ENCODE measurements at places on chromosomes 2 and 18.

DNA sequence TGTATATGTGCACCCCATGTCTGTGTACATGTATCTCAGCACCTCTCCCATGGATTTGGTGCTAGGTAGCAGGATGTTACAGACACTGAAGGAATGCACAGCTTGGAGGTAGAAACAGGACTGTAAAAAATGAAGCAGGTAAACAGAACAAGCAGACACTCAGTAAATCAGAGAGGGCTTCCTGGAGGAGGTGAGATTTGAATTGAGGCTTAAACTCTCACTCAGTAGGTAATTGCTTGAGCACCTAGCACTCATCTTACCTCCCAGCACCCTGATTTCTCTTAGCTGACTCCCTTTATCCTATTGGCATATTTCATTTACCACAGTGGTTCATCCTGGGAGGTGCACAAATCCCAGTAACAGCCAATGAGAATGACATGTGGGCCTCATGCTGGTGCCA, 537.9 kb upstream of the RAB6C start:
- DNase-seq, result no peak

DNA sequence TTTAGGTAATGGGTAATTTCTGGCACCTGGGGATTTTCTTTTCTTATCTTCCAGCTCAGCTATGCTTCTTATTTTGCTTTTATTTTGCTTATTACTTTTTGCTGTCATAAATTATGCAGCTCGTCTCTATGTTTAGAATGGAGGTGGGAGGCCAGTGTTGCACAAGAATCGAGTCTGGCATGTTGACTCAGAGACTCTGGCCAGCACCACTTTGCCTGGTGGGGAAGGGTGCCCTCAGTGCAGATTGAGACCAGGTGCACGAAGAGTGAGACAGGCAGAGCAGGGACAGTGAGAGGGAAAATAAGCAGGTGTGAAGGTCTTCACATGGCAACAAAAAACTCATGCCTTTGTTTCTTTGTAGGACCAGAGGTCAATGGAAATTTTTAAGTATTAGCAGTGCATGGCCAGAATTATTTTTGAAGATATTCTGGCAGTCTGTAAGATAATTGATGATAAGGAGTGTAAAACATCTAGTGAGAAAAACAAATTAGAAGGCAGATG, 59.2 kb upstream of the SLC5A7 start:
- DNase-seq, result no peak

- DNase-seq, result no peak
Observed at GRCh38 chr2:88027697-88028389, 11.5 kb upstream of the RNU2-63P start.

DNA sequence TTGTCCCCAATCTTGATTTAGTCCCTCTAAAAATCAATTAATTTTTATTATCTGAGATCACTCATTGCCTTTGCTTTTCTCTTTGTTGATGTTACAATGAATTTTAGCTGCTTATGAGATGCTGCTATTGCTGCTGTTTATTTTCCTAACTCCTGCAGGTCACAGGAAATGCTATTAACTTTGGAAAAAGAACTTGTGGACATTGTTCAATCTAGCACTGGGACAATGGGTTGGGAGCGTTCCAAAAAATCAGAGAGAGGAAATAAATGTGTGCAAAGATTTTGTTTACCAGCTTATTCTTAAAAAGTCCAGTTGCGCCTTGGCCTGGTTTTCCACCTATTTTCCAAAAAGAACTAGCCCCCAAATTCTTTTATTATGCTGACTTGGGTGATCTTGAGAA, 268.3 kb downstream of the PTH2R start:
- no peak for DNase-seq

DNA sequence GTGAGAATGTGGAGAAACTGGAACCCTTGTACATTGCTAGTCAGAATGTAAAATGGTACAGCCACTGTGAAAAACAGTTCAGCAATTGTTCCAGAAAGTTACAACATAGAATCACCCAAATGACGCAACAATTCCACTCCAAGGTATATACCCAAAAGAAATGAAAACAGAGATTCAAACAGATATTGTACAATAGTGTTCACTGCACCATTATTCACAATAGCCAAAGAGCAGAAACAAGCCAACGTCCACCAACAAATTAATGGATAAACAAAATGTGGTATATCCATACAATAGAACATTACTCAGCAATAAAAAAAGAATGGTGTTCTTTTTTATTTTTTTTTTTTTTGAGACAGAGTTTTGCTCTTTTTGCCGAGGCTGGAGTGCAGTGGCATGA, 10.9 kb downstream of the CLASP1 start:
- no peak for DNase-seq

GRCh38 chr2:75087736-75088135, 111.6 kb downstream of the TACR1 start:
- no peak for DNase-seq

- DNase-seq, result no peak
Observed at GRCh38 chr18:32624182-32624723, 148.6 kb downstream of the KLHL14 start.

GRCh38 chr2:223591596-223591995, 10.6 kb downstream of the SCG2 start:
- DNase-seq, result no peak

- no peak for DNase-seq
Observed at GRCh38 chr2:228023619-228024018, 152.2 kb downstream of the DAW1 start.

GRCh38 chr2:72669121-72669520, 156.7 kb downstream of the EXOC6B start:
- no peak for DNase-seq

GRCh38 chr2:203451011-203451410, 84.1 kb downstream of the RAPH1 start:
- DNase-seq, result no peak

- DNase-seq, result no peak
Observed at GRCh38 chr2:127625572-127625951, 20.4 kb upstream of the GPR17 start.

- DNase-seq, result no peak
Observed at GRCh38 chr18:79876497-79876896, 75.0 kb downstream of the SLC66A2 start.

DNA sequence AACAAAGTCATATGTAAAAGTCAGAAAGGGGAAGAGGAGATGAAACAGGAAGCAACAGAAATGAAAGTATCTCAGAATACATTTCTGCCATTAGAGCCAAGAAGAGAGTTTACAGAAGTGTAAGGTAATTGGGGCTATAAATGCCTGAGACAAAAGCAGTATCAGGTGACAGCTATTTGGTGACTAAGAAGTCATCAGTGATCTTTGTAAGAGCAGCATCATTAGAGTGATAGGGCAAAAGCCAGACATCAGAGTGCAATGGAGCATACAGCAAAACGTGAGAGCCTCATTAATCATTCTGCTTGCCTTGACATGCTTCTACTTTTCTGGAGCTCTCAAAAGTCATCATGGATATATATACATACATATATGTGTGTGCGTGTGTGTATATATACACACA, 804.7 kb upstream of the PIK3C3 start:
- no peak for DNase-seq

DNA sequence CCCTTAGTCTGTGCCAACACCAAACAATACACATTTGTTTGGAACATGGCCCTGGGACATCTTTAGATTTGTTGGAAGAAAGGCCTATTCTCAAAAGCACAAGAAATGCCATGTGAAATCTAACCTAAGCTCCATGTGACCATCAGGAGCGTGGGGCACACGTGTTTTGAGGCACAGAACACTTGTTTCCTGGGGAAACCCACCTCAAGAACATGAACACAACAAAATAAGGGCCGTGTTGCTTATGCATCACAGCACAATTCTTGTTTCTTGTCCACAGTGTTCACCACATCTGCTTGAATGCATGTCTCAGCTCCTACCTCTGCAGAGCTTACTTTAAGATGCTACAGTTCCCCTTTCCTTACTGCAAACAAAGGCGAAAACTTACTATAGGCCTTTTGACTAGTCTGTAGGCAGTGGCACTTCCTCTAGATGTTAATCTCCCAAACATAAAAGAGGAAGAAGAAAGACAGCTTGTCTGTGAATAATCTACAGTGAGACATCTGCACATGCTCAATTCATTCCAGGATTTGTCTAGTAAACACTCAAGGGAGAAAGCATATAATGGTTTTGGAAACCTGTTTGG, 165.0 kb downstream of the ANKRD44 start:
- DNase-seq, result no peak

DNA sequence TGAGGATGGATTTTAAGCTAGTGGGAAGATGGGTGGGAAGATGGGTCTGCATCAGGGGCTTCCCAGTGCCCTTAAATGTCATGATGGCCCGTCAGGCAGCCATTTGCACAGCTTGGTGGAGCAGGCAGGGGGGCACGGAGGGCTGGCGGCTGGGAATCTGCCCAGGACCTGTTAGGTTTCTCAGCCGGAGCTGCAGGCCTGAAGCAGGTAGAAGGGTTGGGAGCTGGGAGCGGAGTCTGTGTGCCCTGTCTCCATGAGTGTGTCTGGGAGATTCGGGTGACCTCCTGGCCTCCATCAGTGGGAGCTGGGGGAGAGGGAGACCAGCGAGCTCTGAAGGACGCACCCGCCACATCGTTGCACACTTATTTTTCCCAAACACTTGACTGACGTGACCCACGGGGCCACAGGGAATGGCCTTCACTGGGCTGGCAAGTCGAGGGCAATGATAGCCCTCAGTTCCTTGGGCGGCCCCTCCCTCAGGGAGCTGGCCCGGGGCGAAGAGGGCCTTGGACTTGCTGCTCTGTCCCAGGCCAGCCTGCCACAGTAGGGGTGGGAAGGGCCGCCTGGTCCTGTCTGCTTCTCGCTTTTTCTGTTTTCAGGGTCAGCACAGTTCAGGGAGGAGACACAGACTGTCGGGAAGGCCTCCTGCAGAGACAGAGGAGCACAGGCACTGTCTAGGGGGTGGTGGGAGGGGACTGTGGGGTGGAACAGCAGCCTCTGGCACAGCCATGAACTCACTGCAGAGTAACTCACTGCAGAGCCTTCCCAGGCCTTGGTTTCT, 236.8 kb downstream of the ZBTB7C start:
- no peak for DNase-seq

DNA sequence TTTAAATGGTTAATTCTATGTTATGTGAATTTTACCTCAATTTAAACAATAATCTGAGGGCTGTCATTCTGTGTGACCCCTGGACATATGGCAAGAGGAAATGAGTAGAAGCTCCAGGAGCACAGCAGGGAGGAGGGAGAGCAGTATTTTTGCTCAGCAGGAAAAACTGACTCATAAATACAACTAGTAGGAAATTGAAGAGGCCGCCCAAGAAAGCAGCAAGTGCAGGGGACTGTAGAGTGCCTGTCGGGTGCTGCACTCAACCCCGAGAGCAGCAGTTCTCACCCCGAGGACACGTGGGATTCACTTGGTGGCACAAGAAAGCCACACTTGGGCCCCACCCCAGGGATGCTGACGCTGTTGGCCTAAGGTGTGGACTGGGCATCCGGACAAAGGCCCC, 60.8 kb downstream of the NPAS2 start:
- DNase-seq, result no peak

- no peak for DNase-seq
Observed at GRCh38 chr2:162072181-162072702, 1.8 kb downstream of the DPP4 start.

DNA sequence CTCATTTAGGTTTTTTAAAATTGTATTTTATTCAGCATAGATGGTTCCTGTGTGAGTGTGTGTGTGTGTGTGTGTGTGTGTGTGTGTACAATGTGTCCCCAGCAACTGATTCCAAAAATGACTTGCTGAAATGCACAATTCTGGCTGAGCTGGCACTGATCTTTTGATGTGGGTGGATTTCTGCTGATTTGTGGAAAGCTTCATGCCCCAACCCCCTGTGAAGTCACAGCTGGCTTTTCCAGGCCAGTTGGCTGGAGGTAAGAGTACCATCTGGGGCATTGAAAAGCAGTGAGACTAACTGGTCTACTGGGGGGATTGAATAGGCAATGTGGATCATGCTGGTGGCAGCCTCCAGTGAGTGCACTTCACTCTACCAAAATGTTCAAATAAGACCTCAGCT, 187.2 kb downstream of the LRRTM1 start:
- no peak for DNase-seq

DNA sequence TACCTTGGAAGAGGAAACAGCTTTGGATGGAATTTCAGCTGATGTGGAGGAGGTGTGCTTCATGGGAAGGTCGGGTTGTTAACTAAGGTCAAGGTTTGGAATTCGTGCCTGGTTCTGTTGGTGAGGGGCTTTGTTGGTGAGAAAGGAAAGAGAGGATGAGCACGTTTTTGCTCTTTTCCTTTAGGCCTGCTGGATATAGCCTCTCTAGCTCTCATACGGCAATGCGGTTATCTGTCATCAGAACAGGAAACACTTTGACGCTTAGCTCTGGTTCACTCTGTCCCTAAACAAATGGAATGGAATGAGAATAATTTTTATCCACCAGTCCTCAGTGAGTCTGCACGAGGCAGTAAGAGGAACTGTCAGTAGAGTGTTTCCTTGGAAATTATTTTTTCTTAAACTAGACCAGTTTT, 169.7 kb upstream of the NOSTRIN start:
- DNase-seq, result no peak

- DNase-seq, result no peak
Observed at GRCh38 chr2:74440378-74441169, 1.2 kb downstream of the RTKN start.

- no peak for DNase-seq
Observed at GRCh38 chr2:121611730-121612705, 37.2 kb downstream of the CLASP1 start.

GRCh38 chr18:8959551-8960135, 142.9 kb upstream of the NDUFV2 start:
- DNase-seq, result no peak

- no peak for DNase-seq
Observed at GRCh38 chr2:49686897-49687442, 532.7 kb upstream of the FSHR start.

DNA sequence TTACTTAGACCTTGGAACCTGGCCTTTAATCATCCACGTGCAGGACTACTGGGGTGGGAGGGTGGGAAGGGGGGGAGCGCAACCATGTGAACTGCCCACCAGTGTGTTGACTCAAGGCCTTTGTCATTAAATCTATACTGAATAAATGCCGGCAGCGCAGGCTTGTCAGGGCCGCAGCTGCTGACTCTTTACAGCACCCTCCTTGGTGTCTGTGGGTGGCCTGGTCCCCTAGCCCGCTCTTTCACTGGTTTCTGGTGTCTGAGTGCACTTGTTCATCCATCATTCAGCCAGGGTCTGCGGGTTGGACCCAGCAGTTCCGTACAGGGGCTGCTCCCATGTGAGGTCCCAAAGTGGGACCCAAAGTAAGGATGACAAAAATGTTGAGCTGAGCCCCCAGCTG, 11.5 kb downstream of the MAP3K2 start:
- no peak for DNase-seq

GRCh38 chr18:55513161-55513560, 74.8 kb downstream of the TCF4 start:
- DNase-seq, result no peak
